MM.1S (cell line): ENCODE measurements at places on chromosomes 12 and 14.

- no peak for DNase-seq
These were observed 126.5 kb downstream of the DYRK2 start for GRCh38 chr12:67774983-67775587.

DNA sequence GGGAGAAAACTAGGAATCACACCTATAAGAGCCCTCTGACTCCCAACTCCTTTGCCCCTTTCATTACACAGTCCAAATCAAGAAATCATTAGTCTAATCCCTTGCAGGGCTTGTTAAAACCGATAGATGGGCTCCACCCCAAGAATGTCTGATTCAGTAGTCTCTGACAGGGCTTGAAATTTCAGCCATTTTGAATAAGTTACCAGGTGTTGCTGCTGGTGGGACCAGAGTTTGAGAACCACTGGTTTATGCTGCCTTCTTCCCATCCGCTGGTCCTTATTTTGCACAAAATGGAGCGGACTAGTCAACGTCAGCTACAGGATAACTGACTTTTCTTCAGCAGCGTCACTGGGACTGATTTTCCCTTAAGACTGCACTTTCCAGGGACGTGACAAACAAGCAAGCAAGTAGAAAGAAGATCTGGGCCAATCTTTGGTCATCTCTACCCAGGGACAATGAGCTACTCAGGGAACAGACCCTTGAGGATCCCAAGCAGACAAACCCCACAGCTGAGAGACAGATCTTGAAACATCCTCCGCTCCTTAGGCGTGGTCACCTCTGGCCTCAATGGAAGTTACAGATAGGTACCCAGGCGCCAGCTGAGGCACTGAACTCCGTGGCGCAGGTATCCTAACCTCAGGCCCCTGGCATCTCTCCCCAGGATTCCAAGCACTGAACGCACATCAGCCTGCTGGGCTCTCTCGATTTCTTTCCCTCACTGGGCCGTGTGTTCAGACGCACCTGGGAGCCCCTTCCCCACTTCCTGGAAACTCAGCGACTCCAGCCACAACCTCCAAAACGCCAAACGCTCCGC lies 900 bp downstream of the KCTD10 start:
- no peak for DNase-seq

GRCh38 chr12:115174920-115175319 lies 490.9 kb upstream of the TBX3 start:
- DNase-seq = no peak

DNA sequence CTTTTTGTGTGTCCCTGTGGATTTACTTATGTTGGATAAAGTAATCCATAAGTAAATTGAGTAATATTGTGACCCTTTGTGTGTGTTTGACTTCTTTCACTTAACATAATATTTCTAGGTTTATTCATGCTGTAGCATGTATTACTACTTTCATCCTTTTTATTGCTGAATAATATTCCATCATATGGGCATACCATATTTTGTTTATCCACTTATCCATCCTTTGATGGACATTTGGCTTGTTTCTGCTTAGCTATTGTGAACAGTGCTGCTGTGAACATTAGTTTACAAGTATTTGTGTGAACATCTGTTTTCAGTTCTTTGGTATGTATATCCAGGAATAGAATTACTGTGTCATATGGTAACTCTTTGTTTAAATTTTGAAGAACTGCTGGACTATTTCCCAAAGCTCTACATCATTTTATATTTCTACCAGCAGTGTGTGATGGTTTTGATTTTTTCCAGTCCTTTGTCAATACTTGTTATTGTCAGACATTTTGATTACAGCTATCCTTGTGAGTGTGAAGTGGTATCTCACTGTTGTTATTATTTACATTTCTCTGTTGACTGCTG lies 25.2 kb downstream of the G2E3 start:
- DNase-seq = no peak
